Neural crest cell (in vitro differentiated cells): ENCODE measurements at places on chromosomes 5 and 9.

GRCh38 chr5:40484495-40484894 lies 195.2 kb upstream of the PTGER4 start:
- DNase-seq, result no peak

GRCh38 chr5:58412932-58413331 lies 47.0 kb downstream of the PLK2 start:
- DNase-seq, result no peak

DNA sequence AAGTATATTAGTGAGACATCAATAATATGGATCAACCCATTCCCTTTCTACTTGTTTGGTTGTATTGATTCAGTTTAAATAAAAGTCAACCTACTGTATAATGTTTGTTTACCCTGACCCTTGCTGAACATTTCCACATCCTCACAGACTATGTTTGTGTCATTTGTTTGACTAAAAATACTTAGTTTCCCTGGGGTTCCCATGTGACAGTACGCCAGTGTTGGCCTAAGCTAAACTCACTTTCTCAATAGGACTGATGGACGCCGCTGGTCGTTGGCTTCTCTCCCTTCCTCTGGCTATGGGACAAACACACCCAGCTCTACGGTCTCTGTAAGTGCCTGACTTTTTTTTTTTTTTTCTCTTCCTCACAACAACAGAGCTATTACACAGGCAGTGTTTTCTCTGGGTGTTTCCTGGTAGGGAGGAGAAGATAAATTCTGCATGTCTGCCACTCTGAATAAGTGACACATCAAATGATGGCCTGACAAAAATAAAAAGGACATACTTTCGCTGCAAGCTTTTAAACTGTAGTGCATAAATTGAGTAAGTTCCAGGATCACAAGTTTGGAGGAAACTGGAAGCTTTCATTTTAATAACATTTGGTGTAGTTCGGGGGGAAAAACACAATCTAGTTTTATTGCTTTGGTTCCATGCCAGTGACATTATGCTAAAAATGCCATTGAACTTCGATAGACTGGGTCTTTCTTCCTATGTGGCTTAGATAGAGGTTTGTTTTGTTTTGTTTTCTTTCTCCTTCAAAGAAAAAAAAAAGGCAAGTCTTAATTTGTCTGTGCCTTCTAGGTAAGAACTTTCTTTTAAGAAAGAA lies 101.0 kb downstream of the CD180 start:
- DNase-seq, result no peak

DNA sequence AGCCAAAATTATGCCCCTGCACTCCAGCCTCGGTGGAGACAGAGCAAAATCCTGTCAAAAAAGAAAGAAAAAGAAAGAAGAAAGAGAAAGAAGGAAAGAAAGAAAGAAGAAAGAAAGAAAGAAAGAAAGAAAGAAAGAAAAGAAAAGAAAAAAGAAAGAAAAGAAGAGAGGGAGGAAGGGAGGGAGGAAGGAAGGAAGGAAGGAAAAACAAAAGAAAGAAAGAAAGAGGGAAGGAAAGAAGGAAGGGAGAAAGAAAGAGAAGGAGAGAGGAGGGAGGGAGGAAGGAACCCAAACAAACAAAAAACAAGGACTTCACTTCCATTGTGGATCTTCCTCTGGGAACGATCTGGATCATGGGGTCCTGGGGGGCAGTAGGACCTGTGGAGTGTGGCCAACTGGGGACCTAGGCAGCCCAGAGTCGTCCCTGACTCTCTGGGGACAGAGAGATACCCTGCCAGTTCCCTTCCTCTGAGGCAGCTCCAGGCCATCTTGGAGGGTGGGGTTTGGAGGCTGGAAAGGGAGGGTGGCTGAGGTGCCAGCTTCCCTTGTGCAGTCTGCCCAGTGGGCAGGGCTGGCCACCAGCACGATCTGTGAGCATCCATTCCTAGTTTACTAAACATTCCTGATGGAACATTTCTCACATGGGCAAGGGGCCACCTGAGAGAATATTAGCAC lies 216.8 kb downstream of the PAX5 start:
- DNase-seq, result no peak

DNA sequence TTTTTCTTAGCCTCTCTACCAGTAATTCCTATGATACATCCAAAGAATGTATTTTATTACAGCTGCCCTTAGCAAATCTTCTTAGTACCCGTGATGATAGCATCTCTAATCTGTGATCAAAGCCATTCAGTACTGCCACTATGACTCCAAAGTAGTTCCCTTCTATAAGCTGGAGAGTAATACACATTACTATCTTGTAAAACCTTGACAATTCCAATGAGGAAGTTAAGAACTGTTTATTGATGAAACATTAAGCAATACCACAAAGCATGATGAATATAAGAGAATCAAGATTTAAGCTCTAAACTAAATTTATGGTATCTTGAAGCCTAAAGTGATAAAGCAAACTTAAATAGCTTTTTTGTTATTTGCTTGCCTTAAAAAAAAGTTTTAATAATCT lies 86.1 kb downstream of the SMIM23 start:
- no peak for DNase-seq

GRCh38 chr9:6551136-6551535 lies 94.4 kb downstream of the GLDC start:
- no peak for DNase-seq
